ENCODE measurements at places on chromosomes 11 and 22.
A peak's percentile ranks its signal among the peaks of the same experiment; 100 is the strongest.

- DNase-seq, result no peak
These were observed 540.7 kb upstream of the CADM1 start for GRCh38 chr11:116044941-116045340.

DNA sequence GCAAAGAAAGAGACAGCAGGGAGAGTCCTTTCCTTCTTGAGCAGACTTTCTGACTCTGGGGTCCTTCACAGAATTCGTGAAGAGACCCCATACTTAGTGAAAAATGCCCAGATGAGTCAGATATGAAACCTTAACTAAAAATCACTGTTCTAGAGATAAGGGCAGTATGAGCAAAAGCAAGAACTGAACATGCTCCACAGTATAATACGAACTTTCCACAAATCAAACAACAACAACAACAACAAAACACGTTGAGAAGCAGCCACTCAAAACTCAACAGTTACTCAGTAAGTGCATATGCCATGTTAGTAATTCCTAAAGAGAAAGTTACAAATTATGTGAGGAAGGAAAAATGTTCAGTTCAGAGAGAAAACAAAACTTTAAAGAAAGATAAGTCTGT lies 44.3 kb downstream of the PITPNB start:
- DNase-seq, result no peak

GRCh38 chr22:49255154-49255553 lies 572.5 kb downstream of the BRD1 start:
- DNase-seq, result no peak

- DNase-seq, result no peak
These were observed 87.1 kb downstream of the ABTB2 start for GRCh38 chr11:34270711-34271110.

DNA sequence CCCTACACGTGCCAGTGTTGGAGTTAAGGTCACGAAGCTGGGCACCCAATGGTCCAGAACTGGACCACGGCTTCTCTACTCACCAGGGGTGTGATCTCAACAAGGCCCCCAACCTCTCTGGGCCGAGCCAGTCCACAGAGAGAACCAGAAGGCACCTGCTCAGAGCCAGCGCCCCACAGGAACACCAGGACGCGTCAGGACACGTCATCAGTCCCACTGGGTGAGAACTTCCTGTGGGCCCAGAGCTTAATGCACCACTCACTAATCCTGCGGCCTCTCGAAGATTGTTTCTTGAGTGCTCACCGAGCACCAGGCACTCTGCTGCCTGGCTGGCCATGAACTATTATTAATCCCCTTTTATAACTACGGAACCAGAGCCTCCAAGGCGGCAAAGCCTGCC lies 10.1 kb downstream of the PHF21B start:
- no peak for DNase-seq

DNA sequence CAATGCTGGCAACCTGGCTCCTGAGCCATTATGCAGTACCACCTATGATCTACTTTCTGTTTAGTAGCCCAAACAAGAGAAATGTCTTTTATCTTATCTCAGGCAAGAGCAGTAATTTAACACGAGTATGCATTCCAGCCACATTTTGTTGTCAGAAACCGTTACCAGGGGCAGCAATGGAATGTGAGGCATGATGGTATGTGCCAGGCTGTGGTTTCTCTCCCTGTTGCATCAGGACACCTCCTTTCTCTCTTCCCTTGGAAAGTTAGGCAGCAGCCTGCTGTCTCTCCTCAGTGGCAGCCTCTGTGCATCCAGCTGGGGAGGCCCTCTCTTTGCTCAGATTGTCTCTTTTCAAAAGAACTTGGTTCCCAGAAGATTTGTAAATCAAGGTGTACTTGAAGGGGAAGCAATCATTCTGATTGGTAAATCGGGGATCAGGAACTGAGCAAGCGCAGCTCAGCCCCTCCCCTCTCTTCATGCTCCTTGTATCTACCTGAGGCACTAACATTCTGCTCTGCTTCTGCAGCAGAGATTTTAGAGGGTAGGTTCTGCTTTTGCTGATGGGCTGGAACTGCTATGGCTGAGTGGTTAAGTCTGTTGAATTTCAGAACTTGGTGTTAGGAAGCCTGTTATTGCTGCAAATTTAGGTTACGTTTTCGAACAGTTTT lies 229.2 kb downstream of the ADAMTS15 start:
- DNase-seq, result no peak

DNA sequence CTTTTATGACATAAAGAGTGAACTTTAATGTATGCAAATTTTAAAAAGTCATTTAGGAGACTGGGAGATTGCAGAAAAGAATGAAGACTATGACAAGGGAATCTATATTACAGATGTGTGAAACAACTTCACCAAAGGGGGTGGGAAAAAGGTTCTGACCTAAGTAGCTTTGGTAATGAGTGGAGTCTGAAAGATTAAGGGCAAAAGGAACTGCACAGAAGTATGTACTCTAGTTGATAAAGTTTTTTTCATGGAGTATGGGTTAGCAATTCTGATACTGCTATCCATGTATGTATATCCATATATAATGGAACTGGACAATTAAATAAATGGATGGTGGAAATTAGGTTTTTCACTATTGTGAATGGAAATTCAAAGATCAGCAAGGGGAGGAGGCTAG lies 9.2 kb downstream of the CKAP5 start:
- DNase-seq, result no peak

- no peak for DNase-seq
These were observed 311.4 kb downstream of the DYNC2H1 start for GRCh38 chr11:103420593-103420992.

- DNase-seq, result no peak
These were observed 88.3 kb downstream of the EFCAB6 start for GRCh38 chr22:43723816-43724215.

DNA sequence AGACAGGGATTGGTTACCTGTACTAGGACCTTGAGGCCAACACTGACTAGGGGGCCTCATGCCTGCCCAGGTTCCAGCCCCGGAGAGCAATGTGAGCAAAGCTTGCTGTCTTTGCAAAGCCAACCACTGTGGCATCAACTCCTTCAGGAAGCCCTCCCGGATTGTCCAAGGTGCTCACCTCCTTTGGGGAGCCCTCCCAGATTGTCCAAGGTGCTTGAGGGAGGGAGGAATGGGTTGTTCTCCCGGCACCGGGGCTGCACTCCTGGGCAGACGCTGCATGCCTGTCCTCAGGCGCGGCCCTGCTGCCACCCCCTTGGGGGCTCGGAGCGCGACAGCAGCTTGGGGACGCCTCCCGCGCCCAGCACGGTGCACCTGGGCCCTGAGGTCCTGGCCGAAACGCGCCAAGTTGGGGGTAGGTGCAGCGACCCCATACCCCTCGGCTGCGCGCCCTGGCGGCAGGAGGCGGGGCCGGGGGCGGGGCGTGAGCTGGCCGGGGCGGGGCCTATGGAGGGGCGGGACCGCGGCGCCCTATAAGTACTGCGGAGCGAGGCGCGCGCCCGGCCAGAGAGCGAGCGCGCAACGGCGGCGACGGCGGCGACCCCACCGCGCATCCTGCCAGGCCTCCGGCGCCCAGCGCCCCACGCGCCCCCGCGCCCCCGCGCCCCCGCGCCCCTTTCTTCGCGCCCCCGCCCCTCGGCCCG lies at the start of gene CD81:
CD81 (plus strand) TSS at position 560 of the 701 bp plus-strand sequence. CDS start 240 bp downstream, outside the sequence.
- peak; percentile 77 for DNase-seq

- DNase-seq, result no peak
These were observed 50.3 kb downstream of the MICAL2 start for GRCh38 chr11:12160680-12161079.

GRCh38 chr11:114134870-114135269 lies 75.4 kb downstream of the ZBTB16 start:
- DNase-seq, result no peak
